ENCODE measurements at places on chromosomes 2 and 18.

DNA sequence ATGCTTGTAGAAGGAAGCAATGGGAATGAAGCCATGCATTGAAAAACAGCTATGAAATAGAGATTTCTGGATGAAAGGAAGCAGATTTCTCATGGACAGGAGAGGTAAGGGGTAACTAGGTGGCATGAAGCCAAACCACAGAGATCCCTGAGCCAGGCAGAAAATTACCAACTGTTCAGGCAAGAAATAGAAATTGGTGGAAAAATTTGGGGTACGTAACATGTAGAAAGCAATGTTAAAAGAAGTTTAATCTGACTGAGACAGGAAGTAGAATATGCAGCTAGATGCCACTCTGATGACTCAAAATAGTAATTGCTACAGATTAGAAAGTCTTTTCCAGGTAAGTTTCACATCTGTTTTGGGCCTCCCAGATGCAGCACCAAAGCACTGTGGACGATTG lies 928.5 kb upstream of the CELF4 start:
- DNase-seq: no peak

- DNase-seq: no peak
These were observed 45.4 kb downstream of the ST8SIA5 start for GRCh38 chr18:46711444-46711863.

DNA sequence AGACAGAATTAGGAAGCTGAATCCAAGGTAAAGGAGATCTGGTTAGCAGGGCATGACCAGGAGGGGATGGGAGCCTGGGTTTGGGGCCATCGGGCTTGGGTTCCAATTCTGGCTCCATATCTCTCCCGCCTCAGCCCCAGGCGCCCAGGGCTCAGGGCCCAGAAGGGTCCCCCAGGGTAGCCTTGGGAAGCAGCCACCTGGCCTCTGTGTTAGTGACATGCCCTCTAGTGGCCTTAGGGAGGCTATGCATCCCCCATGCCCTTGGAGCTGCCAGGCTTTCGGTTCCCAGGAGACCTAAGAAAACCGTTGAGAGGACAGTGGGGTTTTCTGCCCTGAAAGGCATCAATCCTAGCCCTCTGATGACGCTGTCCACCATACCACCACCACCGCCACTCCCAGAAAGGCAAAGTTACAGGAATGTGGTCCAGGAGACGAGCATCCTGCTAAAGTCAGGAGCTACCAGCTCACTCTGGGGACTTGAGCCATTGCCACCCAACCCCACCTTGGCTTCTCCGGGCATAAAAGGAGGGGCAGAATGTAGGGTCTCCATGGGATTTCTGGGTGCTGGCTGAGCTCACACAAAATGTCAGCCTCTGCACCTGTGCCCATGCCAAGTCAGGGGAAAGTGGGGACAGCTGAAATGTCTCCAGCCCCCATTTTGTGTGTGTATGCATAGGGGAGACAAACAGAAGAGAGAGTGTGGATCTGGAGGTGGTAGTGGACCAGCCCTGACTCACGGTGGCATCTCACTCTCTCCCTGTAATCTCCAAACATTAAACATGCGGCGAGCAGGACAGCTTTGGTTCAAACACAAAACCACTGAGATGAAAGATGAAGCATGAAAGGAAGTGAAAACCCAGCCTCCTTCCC lies 56.5 kb downstream of the EMX1 start:
- peak; percentile 25 for DNase-seq

GRCh38 chr2:132797556-132797955 lies 127.6 kb upstream of the LYPD1 start:
- DNase-seq: no peak

- no peak for DNase-seq
These were observed 68.5 kb downstream of the KLF7 start for GRCh38 chr2:207097278-207097677.

DNA sequence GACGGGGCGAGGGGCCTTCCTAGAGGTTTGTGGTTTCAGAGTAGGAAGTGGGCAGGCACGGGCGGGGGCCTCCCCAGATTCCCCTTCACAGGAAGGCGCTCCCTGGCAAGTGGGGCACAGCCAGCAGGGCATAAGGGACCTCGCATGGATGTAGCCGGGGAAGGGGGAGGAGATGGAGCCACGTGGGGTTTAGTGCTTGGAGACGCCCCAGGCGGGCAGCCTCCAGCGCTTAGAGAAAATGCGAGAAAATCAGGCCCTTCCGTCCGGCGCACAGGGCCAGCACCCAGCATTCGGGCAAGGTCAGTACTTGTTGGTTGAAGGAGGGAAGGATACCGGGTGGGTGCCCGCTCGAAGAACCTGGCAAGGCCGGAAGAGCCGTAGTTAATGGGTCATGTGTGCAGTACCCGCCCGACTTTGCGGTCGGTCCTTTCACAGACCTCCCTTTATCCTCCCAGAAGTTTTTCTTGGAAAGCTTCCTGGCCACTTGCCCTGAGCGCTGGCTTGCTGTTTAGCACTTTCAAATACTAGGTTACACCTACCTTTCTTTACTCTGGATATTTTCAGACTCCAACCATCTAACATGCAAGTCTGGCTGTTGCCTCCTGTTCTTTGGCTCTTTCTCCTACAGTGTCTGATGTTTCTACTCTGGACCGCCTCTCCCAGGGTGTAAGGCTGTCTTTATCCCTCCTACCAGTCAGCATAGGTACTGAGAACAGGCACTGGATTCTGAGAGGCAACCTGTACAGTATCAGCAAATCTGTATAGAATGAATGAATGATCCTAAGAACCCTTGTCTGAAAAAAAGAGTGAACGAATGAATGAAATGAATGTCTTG lies 78.1 kb downstream of the CIB4 start:
- peak; percentile 79 for DNase-seq

GRCh38 chr18:14940735-14941134 lies 192.8 kb downstream of the ANKRD30B start:
- no peak for DNase-seq

DNA sequence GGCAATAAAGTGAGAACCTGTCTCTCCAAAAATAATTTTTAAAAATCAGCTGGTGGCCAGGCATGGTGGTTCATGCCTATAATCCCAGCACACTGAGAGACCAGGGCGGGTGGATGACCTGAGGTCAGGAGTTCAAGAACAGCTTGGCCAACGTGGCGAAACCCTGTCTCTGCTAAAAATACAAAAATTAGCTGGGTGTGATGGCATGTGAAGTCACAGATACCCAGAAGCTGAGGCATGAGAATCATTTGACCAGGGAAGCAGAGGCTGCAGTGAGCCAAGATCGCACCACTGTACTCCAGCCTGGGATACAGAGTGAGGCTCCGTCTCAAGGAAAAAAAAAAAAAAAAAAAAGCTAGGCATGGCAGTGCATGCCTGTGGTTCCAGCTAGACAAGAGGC lies 7.4 kb upstream of the GPR75 start:
- no peak for DNase-seq

- DNase-seq: peak; percentile 76
These were observed 134.9 kb downstream of the MAP3K20 start for GRCh38 chr2:173210270-173211196.

DNA sequence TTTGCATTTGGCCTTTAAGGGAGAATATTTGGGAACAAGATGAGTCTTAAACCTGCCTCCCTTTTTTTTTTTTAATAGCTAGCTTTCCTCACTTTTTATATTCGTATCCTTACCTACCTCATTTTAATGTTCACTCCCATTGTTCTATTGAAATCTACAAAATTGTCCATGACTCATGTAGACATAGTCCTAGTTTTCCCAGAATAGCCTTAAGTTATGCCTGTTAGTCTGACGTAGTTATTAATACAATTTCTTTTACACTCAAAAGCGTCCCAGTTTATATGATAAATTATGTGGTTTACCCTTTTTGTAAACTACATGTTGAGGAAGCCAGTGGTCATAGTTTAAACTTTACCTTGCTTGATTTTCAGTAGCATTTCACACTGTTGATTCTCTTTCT lies 73.4 kb downstream of the UBR3 start:
- DNase-seq: no peak

GRCh38 chr2:80351231-80351630 lies 46.7 kb upstream of the LRRTM1 start:
- DNase-seq: no peak

- DNase-seq: peak; percentile 64
These were observed 147.9 kb downstream of the GALNT3 start for GRCh38 chr2:165645930-165646831.

GRCh38 chr18:75507636-75508035 lies 80.1 kb upstream of the SMIM21 start:
- DNase-seq: no peak

- DNase-seq: no peak
These were observed 22.6 kb downstream of the ANXA4 start for GRCh38 chr2:69764286-69765095.

GRCh38 chr18:49691177-49691608 lies 122.1 kb downstream of the ACAA2 start:
- DNase-seq: no peak

- DNase-seq: peak; percentile 84
These were observed 411.7 kb downstream of the DSEL start for GRCh38 chr18:67104700-67105284.

DNA sequence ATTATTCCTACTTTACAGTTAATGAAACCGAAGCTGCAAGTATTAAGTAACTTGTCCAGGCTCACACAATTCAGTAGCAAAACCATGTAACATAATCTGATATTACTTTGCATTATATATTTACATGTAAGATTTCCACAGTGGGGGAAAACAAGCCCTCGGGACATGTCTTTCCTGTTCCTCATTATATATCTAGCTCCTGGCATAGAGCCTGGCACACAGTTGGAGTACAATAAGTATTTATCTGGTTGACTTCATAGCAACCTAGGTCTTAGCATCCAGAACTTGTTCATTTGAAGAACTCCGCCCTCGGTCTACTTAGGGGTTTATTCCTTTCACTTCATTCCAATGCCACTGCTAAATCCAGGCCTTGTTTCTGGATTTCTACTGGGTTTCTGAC lies 1.6 kb upstream of the RBM45 start:
- no peak for DNase-seq

- DNase-seq: no peak
These were observed at the start of gene ADRA2B for GRCh38 chr2:96116424-96116878. Gene ADRA2B (minus strand): TSS chr2:96116571. CDS start chr2:96116149, 422 bp downstream.

- DNase-seq: peak; percentile 62
These were observed 573.7 kb downstream of the THSD7B start for GRCh38 chr2:137339051-137339450.

GRCh38 chr2:237223201-237223861 lies 137.6 kb downstream of the COPS8 start:
- no peak for DNase-seq

GRCh38 chr2:191857886-191858285 lies 11.0 kb upstream of the CAVIN2 start:
- no peak for DNase-seq

DNA sequence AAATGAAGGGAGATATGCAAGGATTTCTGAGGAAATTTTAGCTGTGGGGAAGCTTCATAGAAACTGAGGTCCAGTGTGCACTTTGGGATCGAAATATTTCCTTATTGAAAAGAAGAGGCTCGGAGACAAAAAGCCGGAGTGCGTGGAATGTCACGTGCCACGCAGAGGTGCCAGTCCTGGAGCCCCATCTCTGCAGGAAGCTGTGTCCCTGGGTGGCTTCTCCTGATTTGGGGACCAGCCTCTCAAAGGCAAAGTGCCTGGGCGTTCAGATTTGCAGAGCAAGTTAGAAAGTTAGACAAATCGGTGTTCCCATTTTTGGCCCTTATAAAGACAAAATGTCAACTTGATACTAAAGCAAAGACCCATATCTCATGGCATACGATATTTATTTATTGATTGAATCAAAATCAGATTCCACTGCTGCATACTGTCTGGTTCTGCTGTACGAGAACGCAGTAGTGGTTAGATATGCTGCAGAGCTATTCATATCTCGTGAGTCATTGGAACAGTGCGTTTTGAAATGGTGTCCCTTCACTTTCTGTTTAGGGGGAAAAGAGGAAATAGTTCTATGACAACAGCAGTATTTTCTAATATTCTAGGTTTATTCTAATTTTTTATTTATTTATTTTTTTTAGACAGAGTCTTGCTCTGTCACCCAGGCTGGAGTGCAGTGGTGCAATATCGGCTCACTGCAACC lies 9.1 kb upstream of the ATG16L1 start:
- no peak for DNase-seq

GRCh38 chr18:60936101-60936500 lies 397.1 kb upstream of the CDH20 start:
- no peak for DNase-seq

GRCh38 chr2:195503208-195503607 lies 153.8 kb upstream of the SLC39A10 start:
- DNase-seq: no peak

DNA sequence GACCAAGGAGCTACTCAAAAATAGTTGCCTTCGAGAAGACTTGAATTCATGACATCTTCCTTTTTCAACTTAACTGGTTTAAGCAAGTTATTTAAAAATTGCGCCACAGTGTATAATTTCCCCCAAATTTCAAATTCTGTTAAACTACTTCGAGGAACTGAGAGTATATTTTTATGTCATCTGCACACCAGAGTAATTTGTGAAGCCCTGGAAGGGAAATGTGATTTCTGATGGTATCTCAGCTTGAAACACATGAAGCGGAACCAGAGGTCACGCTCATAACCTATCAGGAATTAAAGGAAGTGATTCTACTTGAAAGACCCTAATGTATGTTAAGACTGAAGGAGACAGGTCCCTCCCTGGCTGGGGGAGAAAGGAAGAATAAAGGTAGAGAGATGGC lies 33.9 kb upstream of the DARS1 start:
- DNase-seq: no peak

- DNase-seq: no peak
These were observed 132.7 kb downstream of the SCG2 start for GRCh38 chr2:223469270-223470046.

DNA sequence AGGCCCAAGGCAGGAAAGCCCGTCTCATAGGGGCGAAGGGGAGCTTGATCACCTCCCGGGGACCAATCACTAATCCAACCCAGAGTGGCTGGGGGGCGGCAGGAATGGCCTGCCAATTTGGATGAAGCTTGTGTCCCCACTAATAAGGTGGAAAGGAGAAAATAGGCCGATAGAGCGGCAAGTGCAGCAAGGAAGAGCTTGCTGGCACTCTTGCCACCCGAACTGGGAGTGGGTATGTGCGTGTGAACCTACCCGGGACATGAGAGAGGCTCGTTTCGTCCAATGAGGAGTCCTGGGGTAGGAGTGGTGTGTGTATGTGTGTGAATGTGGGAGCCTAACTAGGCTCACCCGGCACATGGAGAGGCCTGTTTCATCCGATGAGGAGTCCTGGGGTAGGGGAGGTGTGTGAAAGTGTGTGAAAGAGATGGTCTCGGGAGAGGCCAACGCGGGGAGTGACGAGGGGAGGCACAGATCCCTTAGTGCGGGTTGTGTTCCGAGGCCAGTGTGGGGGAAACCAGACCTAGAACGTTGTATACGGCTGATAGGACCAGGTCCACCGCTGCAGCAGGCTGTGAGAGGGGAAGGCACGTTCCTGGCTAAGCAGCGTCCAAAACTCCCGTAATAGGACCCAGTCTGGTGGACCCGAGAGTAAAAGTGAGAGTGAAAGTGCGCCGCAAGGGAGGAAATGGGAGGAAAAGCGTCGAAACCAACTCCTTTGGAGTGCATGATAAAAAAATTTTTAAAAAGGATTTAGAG lies 47.1 kb upstream of the SELENOI start:
- no peak for DNase-seq

All from NCI-H1092 treated with DMSO at 0.1 percent for 48 hours (cell line).